IMR-90 (cell line): ENCODE measurements at places on chromosomes 13 and 19. TPM values are rescaled to one million over a fixed set of nuclear protein-coding genes. Genes with fewer than 3 reads are reported as not detected.

Gene CPT1C
- polyA plus RNA-seq, result 53.1 and 56.1 TPM in 2 replicates

Gene CEACAM6
- polyA plus RNA-seq, result not detected in 2 replicates

Gene TBC1D4
- polyA plus RNA-seq, result 7.5 and 8.8 TPM in 2 replicates

DNA sequence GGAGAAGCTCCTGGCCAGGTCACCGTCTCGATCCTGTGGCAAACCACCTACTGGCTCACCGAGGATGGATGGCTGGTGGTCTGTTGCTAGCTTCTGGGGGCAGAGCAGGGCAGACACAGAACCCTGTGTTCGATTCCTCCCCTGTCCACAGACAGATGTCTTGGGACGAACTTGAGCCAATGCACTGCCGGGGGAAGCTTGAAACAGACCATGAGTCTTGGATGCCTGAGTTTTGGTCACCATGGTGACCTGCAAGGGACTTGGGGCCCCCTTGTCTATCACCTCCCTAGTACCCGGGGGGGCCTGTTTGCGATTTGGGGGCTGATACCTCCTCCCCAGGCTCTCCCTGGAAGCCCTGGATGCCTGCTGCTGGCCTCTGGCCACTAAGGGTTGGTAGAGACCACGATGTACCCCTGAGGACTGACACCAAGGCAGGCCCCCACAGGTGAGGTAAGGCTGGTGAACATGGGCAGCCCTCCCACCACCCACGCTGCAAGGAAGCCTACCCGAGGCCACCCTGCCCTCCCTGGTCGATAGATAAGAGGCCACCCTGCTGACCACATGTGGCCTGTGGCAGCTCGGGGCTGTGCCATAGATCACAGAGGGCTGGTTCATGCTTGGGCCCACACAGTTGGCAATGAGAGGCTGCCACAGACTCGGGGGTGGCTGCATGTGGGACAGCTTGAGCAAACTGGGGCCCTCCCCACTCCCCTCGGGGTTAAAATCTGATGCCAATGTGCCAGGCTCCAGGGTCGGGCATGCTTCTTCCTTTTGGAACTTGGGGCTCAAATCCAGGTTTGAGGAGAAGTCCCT is 10.7 kb downstream of the IQCN start:
- no peak for DNase-seq

DNA sequence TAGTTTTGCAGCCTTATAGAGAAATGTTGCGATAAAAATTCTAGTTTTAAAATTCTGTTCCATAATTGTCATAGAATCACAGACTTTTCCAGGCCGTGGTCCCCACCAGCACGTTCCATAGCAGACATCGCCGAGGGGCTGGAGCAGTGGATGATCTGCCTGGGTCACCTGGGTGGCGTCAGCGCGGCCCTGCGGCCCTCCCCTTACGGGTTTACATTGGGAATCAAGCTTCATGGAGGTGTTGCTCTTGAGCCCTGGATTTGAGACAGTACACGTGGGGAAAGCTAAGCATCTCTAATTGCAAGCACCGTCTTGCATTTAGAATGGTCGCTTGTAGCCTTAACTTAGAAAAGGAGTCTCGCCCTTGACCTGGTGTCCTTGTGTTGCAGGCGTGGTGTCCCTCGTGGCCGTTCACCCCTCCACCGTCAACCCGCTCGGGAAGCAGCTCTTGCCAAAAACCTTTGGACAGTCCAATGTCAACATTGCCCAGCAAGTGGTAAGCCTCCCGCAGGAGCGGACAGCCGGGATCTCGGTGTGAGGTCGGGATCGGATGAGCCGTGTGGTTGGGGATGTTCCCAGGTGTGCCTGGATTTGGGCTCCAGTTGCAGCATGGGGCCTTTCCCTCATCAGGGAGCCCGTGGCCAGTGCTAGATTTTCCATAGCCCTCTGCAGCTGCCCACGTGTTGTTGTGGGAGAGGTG is 35.1 kb downstream of the ATP4B start:
- no peak for DNase-seq

Gene SPACA4
- polyA plus RNA-seq, result not detected in 2 replicates

DNA sequence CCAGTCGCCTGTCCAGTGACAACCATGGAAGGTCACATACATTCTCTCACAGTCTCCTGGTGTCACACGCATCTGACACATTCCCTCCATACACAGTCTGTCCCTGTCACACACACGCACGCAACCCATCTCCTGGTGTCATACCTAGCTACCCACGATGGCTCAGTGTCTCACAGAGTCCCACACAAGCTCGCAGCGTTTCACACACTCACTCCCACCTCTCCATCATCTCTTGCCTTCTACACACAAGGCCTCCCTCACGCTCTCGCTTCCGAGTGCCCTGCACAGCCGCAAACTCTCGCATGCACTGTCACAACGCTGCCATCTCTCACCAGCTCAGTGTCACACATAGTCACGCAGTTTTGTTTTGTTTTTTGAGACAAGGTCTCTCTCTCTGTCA is 1.2 kb upstream of the GNG8 start:
- DNase-seq, result no peak

GRCh38 chr13:31826521-31826920 is 87.2 kb downstream of the RXFP2 start:
- DNase-seq, result no peak

GRCh38 chr19:4660181-4660791 is 9.9 kb downstream of the MYDGF start:
- DNase-seq, result no peak
